RKO (cell line): ENCODE measurements at places on chromosomes 13 and 19.
A peak's percentile ranks its signal among the peaks of the same experiment; 100 is the strongest.

GRCh38 chr13:106867249-106867648 is 299.3 kb upstream of the ARGLU1 start:
- DNase-seq, result no peak

- DNase-seq, result no peak
Observed at GRCh38 chr13:27728271-27728670, 64.0 kb upstream of the GSX1 start.

- peak; percentile 65 for DNase-seq
Observed at GRCh38 chr19:4803736-4804695, 12.5 kb downstream of the FEM1A start.

- DNase-seq, result no peak
Observed at GRCh38 chr13:76619631-76620030, 266.6 kb downstream of the KCTD12 start.

DNA sequence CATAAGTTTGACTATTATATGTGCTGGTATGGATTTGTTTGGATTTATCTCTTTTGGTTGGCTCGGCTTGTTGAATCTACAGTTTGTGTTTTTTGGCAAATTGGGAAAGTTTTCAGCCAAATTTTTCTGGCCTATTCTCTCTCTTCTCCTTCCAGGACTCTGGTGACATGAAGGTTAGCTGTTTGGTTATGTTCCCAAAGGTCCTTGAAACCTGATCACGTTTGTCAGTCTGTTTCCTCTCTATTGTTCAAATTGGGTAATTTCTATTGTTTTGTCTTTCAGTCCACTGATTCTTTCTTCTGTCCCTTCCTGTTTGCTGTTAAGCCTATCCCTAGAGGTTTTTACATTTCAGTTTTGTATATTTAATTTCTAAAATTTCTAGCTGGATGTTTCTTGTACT is 81.5 kb upstream of the SHISA2 start:
- no peak for DNase-seq

DNA sequence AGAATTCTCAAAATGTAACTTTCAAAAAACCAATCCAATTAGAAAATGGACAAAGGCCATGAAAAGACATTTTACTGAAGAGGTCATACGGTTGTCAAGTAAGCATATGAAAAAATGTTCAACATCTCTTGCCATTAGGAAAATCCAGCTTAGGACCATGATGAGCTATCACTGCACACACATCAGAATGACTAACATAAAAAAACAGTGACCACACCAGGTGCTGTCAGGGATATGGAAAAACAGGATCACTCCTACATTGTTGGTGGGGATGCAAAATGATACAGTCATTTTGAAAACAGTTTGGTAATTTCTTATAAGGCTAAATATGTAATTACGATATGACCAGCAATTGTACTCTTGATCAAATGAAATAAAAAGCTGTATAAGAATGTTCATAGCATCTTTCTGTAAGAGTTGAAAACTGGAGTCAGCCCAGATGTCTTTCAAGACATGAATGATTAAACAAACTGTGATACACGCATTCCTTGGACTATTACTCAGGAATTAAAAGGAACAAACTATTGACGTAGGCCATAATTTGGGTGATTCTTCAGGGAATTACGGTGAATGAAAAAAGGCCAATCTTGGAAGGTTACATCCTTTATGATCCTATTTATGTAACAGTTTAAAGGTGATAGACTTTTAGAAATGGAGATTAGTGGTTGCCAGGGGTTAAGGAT is 26.9 kb upstream of the RCBTB2 start:
- DNase-seq, result peak; percentile 45

DNA sequence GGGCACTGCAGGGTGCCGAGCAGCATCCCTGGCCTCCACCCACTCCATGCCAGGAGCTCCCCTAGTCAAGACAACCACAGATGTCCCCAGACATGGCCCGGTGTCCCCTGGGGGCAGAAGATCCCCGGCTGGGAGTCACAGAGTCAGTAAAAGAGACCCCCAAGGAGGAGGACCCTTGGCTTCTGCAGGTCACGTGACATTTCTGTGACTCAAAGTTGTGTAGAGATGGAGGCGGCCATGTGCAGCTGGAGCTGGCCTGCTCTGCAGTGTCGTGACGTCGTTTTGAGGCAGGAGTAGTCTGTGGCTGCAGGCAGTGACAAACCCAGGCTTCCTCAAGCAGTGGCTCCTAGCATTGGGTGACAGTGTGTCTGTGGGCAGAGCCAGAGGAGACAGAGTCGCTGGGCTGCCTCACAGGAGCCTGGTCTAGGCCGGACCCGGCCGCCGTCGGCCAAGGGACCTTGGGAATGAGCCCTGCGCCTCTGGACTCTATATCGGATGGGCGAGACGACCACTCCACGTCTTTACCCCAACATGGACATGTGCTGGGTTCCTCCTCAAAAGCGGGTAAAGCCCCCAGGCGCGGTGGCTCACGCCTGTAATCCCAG is 7.7 kb upstream of the DIRAS1 start:
- no peak for DNase-seq

DNA sequence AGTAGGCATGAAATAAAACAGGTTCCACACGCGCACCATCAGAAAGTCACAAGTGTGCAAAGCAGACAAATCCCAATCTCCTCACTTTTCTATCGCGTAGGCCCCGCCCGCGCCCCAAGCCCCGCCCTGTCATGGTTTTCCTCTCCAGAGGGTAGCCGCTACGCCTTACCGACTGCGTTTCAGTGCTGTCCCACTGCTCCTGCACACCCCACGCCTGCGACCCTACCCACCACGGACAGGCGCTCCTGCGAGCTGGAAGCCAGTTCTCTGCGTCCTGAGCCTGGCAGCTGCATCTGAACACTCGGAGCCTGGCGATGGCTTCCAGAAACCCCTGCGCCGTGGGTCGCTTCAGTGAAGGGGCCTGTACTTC is 379 bp upstream of the ZNF470 start:
- no peak for DNase-seq

DNA sequence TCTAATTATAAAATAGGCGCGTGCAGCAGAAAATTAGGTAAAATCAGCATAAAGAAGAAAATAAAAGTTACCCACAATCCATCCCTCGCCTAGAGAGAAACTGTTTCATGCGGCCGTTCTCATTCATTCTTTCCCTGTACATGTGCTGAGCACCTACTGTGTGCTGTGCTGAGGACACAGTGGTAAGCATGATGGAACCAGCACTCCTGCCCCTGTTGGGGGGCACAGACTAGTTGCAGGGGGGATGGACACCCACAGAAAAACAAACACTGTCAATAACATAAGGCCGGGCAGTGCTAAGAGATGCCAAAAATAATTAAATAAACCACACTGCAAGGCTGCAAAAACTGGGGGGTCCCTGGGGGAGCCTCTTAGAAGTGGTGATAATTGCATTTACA is 43.3 kb downstream of the PTPRS start:
- DNase-seq, result no peak

GRCh38 chr13:59846845-59847620 is 316.7 kb downstream of the DIAPH3 start:
- no peak for DNase-seq
